Panc1 (cell line): ENCODE measurements at places on chromosomes 4 and X. TPM values are rescaled to one million over a fixed set of nuclear protein-coding genes. Genes with fewer than 3 reads are reported as not detected.

LRP2BP gene
- total RNA-seq = 0.33 TPM

- DNase-seq = no peak
Measured at GRCh38 chr4:152951348-152951747, 15.2 kb downstream of the FHDC1 start.

NXT2 gene
- total RNA-seq = 20.6 TPM

DNA sequence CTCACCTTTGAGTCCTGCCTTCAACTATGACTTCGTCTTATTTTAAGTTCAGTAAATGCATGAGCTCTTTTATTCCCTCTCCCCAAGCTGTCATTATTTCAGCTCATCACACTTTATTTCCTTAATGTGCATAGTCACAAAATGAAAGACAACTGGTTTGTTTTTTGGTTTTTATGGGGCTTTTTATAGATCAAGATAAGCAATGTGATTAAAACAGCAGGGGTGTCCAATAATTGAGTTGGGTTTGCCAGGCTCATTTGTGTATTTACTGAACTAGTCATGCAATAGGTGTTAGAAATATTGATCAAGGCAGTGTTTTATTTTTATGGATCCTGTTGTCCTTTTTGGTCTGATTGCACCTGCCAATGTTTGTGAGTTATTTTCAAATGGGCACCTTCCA is 102.2 kb downstream of the FRMPD4 start:
- DNase-seq = no peak

DNA sequence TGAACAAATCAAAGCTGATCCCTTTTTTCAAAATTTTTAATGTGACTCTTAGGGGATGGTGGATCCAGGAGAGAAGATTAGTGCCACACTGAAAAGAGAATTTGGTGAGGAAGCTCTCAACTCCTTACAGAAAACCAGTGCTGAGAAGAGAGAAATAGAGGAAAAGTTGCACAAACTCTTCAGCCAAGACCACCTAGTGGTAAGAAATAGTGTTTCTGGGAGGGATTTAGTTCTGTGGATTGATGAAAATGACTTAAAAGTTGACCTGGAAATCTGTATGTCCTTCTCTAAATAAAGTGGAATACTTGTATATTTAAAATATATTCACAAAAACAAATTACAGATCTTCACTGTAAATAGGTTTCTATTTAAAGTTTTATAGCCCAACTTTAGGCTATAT is 29.2 kb downstream of the NUDT9 start:
- no peak for DNase-seq

DNA sequence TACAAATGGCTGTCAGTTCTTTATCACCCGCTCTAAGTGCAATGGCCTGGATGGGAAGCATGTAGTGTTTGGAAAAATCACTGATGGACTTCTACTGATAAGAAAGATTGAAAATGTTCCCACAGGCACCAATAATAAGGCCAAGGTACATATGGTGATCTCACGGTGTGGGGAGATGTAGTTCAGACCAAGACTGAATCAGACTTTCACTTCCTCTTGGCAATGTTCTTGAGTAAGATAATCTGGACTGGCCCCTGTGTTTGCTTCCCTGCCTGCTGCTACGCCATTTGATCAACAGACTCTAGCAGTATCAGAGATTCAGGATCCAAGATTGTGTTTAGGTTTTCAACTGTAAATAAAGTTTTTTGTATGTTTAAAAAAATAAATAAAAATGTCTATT is 682.2 kb upstream of the AMOT start:
- no peak for DNase-seq

DNA sequence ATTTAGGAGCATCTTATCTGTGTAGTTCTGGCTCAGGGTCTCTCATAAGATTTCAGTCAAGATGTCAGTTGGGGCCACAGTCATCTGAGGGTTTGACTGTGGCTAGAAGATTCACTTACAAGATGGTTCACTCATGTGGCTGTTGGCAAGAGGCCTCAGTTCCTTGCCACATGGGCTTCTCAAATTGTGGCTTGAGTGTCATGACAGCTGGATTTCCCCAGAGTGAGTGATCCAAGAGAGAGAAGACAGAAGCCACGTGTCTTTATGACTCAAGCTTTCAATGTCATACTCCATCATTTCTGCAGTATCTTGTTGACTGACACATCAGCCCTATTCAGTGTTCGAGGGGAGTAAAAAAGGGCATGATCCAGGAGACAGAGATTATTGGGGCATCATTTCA is 131.3 kb upstream of the AP1S2 start:
- no peak for DNase-seq

CCKAR gene
- not detected for total RNA-seq

DNA sequence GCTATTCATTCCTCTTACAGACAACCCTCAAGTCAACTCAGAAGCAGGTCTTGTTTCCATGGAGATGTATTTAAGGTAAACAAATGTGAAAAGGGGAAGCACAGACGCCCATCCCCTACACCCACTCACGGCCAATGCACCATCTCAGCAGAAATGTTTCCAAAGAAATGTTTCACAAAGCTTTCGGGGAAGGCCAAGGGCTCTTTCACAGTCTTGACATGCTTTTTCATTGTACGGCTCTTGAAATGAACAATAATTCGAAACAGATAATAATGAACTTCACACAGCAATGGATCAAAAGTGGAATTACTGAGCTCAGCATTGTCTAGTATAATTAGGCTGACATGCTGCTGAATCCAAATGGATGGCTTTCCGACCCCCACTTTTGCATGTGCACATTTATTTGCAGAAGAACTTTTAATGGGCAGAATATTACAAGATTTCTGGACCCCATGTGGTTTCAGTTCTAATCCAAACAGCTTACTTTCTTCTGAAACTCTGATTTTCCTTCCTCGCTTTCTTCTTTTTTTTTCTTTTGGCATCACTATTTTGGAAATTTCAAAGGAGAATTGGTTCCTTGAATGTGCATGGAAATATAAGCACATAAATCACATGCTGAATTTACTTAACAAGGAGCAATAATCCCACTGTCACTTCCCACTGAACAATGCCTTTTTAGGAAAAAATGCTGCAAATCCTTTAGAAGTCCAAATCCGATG is 160.9 kb downstream of the SMIM20 start:
- DNase-seq = no peak

- DNase-seq = no peak
Measured at GRCh38 chr4:109877400-109877799, 29.5 kb downstream of the LRIT3 start.

GRCh38 chr4:123232439-123232838 is 164.2 kb upstream of the SPRY1 start:
- no peak for DNase-seq

GPR78 gene
- not detected for total RNA-seq

DNA sequence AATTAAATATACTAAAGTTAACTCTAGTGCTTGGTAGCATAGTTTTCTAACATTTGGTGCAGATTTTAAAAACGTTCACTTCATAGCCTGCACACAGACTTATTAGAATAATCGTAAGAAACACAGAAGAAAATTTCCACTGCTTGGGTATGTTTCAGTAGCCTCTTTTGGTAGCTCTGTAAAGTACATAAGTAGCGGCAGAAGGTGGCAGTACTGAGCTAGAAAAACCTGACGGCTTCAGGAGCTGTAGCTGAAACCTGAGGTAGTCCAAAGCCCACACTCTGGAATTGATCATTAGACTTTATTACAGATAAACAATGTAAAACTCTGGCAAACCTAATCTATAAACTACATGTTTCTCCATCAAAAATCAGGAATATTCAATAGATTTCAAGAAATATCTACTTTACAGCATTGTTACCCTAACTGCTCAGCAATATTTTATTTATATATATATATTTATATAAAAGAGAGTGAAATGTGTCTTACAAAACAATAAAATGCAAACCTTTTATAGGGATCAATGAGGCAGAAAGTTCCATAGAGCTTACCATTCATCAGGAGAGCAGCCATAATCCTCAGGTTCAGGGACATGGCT is 88.2 kb downstream of the ATP8A1 start:
- DNase-seq = peak; percentile 17

GRCh38 chr4:1409079-1409478 is 2.8 kb upstream of the NKX1-1 start:
- DNase-seq = no peak

- DNase-seq = no peak
Measured at GRCh38 chr4:187362937-187363857, 632.4 kb upstream of the ZFP42 start.

DNA sequence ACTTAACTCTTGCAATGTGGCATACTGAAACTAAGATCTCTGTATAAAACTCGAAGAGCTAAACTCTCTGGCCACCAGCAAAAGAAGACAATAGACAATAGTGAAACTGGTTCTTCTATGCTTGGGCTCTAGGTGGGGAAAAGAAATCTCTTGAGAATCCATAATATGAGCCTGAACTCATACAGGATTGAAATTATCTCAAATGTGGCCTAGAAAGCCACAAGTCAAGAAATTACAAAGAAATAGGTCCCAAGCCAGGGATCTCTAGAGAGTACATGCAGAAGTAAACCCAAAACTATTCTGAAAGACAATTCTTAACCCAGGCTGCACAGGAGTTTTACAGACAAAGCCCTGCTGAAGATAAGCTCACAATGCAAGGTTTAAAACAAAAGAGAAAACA is 127.4 kb downstream of the ANAPC10 start:
- DNase-seq = no peak

DNA sequence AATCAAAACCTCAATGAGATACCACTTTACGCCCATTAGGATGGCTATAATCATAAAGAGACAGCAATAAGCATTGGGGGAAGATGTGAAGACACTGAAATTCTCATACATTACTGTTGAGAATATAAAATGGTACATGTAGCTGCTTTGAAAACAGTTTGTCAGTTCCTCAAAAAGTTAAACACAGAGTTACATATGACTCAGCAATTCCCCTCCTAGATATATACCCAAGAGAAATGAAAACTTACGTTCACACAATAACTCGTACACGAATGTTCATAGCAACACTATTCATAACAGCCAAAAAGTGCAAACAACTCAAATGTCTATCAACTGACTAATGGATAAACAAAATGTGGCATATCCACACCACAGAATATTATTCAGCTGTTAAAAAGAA is 36.6 kb downstream of the PHF8 start:
- DNase-seq = no peak

DNA sequence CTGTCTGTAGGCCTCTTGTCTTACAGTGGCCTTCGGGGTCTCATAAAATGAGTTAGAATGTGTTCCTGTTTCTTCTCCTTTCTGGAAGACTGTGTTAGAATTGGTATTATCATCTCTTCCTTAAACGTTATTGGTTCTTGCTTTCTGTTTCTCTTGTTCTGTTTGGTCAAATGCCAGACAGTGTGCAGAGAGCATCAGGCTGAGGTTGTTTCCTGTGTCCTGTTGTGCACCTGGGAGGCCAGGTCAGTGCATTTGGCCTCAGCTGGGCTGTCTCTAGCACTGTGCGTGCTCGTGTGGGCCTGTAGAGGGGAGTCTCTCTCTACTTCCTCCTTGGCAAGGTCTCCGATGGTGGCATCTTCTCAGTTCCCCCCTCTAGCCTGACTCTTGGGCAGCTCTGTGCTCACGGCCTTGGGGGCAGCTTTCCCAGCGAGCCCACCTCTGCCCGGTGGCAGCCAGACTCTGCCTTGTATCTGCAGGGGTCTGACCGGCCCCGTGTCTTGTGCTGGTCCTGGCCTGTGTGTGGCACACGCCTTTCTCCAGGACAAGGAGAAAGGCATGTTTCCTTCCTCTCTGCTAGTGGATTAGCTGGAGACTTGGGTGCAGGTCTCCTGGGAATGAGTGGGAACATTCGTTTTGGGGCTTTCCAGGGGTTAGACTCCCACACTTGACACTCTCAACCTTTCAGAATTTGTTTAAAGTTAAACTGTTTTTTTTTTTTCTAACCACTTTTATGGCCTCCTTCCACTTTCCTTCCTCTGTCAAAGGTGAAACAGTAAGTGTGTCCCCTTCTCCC is 62.3 kb downstream of the FAM193A start:
- no peak for DNase-seq

DNA sequence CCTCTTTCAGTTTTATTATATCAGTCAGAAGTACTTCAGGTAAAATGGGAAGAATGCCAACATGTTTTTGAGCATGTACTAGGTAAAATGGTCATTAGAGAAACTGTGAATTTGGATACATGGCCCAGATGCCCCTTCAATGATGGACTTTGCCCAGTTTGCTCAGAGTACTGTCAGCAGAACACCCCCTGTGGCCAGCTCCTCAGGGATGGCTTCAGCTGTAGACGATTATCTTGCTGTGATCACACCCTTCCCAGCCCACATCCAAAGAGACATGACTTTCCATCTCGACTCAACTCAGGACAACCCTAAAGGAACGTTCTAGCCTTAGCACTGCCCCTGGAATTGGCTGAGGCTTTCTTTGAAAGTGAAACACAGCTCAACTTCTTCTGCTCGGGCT is 439.1 kb downstream of the PACRGL start:
- DNase-seq = no peak

GRCh38 chr4:90458576-90458975 is 331.4 kb downstream of the CCSER1 start:
- no peak for DNase-seq

ERCC6L gene
- total RNA-seq = 17.3 TPM

GRCh38 chrX:140157143-140157542 is 191.8 kb upstream of the CXorf66 start:
- no peak for DNase-seq

DNA sequence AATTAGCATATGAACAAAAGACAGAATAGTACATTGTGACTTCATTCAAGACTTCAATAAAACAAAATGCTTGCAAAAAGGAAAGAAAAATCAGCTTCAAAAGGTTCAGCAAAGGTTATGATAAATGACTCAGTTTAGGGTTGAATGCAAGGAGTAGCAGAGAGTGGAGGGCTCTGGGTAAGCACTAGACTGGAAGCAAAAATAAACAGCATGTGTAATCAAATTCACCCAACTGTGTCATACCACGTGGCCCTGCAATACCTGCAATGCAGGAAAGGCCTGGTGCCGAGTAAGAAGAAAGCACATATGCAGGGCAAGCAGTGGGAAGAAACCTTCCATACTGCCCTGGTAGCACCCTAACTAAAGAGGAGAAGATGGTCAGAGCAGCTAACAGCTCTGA is 88.7 kb downstream of the ATP11C start:
- no peak for DNase-seq

GRCh38 chr4:130484826-130485225 is 1388.9 kb downstream of the C4orf33 start:
- no peak for DNase-seq

GRCh38 chr4:151644622-151645021 is 116.2 kb downstream of the GATB start:
- DNase-seq = no peak

DNA sequence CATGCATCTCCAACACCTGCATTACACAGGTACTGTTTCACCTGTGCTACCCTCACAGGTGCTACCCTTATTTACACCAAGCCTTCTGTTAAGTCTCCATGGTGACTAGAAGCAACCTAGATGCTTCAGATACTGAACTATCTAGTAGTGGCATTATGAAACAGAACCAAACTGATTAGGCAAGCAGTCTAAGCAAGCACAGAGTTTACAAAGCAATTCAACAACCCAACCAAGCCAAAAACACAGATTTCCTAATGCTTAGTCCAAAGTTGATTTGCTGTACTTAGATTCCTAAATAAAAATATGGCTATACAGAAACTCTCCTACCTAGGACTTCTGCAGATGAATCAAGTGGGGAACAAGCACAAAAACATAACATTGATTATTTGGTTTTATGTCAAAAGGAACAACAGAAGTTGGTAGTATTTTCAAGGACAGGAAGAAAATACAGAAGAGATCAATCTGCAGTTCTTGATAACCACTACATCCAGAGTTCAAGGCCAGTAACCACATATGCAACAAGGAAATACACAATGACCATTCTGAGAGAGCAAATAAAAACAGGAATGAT is 3.2 kb downstream of the TAPT1 start:
- no peak for DNase-seq

- DNase-seq = no peak
Measured at GRCh38 chr4:179151770-179152169, 1709.5 kb upstream of the AGA start.

GRCh38 chr4:91887926-91888325 is 415.8 kb upstream of the GRID2 start:
- no peak for DNase-seq

TLR2 gene
- 0.28 TPM for total RNA-seq
